ENCODE measurements at places on chromosomes 7 and 10. TPM values are rescaled to one million over a fixed set of nuclear protein-coding genes. Genes with fewer than 3 reads are reported as not detected.

The HTR5A gene
- total RNA-seq: not detected

DNA sequence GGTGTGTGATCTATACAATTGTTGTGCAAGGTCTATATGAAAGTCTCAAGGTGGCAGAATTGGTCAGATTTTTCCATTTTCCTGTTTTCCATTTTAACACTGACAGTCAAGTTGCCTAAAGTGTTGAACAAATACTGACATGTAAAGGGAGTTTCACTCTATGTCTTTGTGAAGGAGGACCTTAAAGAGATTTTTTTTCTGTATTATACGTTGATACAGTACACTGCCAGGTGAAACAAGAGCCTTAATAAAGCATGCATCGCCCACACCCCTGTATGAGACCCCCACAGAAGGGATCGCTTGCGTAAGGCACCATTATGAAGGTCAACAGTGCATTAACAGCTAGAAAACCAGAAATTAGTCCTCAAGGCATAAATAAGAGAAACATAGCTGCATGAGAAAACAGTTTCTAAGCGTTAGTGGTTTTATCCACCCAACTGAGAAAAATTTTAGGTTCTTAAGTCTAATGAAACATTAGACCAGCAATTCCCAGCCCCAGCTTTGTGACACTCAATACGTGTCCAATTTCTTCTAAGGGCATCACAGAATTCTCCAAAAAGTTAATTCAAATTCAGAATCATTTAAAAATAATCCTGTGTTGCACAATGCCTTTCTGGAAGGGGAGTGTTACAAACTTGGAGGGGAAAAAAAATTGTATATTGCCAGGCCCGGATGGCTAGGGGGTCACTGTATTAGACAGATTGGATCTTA is 6.9 kb downstream of the KLF6 start:
- no peak for DNase-seq
- no peak overlapping the region for H3K27ac ChIP-seq
- no peak overlapping the region for H3K4me3 ChIP-seq
- no peaks in the 10 kb centered on the region for H3K27me3 ChIP-seq
- peaks cover 63% of the 10 kb centered on the region for H3K36me3 ChIP-seq
- H3K4me1 ChIP-seq: peaks cover 48% of the 10 kb centered on the region

DNA sequence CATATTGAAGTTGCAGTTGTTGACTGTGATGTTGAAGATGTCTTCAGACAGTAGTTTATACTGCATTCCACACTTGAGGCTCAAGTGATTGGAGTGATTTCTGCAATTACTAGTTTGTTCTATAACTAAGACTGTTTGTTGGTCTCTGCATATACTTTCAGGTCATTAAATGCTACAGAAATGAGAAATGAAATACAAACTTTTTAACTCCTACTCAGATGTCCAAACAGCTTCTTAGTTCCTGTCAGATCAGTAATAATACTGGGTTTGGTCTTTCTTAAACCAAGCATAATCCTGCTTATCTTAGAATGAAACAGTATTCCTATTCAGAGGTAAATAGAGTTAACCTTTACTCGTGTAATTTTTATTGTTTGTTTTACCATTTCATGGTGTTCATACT is 115.9 kb downstream of the CCNY start:
- no peaks in the 10 kb centered on the region for H3K27me3 ChIP-seq
- H3K4me1 ChIP-seq: peaks cover 75% of the 10 kb centered on the region
- no peak for DNase-seq
- no peaks in the 10 kb centered on the region for H3K36me3 ChIP-seq
- no peak overlapping the region for H3K27ac ChIP-seq

GRCh38 chr7:7740037-7740355 is 21.6 kb upstream of the RPA3 start:
- H3K4me1 ChIP-seq: peaks cover 5% of the 10 kb centered on the region
- no peak overlapping the region for H3K4me3 ChIP-seq
- H3K27ac ChIP-seq: no peak overlapping the region
- H3K36me3 ChIP-seq: no peaks in the 10 kb centered on the region

- no peak for DNase-seq
- no peaks in the 10 kb centered on the region for H3K36me3 ChIP-seq
- no peak overlapping the region for H3K4me3 ChIP-seq
- no peaks in the 10 kb centered on the region for H3K4me1 ChIP-seq
These were observed 200.3 kb upstream of the PRSS1 start for GRCh38 chr7:142548978-142549377.

The RTKN2 gene
- total RNA-seq: 0.31 TPM

DNA sequence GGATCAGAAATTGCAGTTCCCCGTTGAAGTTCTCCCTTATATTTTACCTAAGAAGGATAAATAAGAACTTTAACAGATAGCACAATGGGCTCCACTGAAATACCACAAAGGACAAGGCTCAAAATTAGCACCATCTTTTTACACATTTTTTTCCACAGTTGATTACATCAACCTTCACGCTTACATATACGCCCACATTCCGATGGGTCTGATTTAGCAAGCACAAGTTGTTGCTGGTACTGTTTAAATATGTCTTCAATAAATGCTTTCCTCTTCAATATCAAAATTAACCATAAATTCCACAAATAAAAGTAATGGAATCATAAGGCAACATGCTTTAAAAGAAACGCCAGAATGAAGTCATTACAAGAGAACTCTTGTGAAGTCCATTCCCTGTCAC is 79.5 kb downstream of the NEBL start:
- H3K27ac ChIP-seq: no peak overlapping the region
- no peaks in the 10 kb centered on the region for H3K27me3 ChIP-seq
- DNase-seq: no peak
- no peak overlapping the region for H3K4me3 ChIP-seq
- H3K36me3 ChIP-seq: no peaks in the 10 kb centered on the region

The LDB3 gene
- 0.59 TPM for total RNA-seq

The WNT8B gene
- 0.59 TPM for total RNA-seq

All from pancreas (tissue), 10 donors.